ENCODE measurements at places on chromosomes 1 and 21.

DNA sequence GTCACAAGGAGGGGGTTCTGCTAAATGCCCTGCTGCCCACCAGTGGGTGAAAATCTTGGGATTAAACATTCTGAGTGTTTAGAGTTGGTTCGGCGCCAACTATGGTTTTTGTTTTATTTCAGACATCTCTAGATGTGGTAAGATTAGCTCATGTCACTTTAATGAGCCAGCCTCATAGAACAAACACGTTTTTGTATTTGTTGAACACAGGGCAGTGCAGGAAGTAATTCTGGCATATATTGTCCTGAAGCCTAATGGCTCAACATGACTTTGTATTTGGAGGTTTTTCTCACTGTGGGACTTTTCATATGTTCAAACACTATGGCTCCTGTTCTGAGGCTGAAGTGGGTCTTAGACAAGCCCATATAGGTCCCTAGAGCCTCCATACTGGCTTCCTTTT lies 107.8 kb downstream of the NGF start:
- DNase-seq, result no peak

DNA sequence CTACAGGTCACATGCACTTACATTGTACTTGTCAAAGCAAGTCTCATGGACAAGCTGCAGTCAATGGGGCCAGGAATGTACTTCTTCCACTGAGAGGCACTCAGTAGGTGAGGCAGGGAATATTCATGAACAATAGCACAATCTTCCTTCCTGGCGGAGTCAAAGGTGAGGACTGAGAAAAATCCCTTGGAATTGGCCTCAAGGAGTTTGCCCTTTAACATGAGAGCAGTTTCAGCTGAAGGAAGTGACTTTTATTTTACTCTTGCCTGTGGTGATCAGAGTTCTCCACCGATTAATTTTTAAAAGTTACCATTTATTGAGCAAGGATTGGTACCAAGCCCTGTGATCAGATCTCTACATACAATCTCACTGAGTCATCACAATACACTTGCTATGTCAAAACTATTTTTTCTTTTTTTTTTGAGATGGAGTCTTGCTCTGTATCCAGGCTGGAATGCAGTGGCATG lies 11.2 kb upstream of the AK2 start:
- DNase-seq, result no peak

DNA sequence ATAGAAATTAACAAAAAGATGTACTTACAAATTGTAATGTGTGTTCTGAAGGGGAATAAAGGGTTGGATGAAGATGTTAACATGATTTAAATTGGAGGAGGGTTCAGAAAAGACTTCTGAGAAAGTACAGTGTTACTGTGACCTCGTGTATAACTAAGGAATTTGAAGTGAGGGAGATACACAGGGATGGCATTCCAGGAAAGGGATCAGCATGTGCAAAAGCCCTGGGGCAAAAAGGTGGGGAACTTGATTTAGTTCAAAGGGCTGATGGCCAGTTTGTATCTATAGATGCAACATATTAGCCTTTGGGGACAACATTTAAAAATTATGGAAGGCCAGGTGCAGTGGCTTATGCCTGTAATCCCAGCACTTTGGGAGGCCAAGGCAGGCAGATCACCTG lies 33.3 kb upstream of the DEGS1 start:
- DNase-seq, result no peak

DNA sequence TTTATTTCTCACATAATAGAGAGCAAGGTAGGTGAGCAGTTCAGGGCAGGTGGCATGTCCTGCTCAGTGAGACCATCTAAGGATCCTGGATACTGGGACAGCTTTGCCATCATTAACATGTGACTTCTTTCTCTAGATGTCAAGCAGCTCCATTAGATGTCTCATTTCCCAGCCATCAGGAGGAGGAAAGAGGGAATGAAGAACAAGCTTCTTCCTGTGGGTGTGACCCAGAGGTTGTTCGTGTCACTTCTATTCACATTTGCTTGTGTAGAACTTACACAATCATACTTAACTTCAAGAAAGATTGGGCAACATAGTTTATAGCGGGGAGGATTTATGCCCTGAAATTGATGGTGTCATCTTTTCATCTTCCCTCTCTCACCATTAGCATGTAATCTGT lies 169.2 kb upstream of the B3GALT2 start:
- no peak for DNase-seq

- DNase-seq, result no peak
These were observed 61.3 kb downstream of the BCAR3 start for GRCh38 chr1:93620172-93620840.

DNA sequence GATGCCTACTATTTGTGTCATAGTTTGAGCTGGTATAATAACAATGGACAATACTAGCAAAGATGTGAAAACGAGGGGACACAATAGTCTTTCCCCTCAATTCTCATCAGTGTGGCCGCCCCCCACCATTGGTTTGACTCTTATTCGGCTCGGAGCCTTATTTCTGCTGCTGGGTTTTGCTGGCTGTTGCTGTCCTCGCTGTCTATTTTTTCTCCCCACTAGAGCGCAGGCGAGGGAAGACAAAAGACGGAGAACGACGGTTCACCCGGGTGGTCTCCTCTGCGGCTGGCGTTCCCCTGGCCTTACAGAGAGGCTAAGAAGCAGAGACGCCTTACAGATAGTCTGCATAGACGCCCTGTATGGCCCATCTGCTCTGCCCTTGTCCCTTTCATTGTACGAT lies 19.4 kb downstream of the CLIC6 start:
- DNase-seq, result no peak

- no peak for DNase-seq
These were observed 545.9 kb downstream of the SMYD3 start for GRCh38 chr1:245961137-245961540.

DNA sequence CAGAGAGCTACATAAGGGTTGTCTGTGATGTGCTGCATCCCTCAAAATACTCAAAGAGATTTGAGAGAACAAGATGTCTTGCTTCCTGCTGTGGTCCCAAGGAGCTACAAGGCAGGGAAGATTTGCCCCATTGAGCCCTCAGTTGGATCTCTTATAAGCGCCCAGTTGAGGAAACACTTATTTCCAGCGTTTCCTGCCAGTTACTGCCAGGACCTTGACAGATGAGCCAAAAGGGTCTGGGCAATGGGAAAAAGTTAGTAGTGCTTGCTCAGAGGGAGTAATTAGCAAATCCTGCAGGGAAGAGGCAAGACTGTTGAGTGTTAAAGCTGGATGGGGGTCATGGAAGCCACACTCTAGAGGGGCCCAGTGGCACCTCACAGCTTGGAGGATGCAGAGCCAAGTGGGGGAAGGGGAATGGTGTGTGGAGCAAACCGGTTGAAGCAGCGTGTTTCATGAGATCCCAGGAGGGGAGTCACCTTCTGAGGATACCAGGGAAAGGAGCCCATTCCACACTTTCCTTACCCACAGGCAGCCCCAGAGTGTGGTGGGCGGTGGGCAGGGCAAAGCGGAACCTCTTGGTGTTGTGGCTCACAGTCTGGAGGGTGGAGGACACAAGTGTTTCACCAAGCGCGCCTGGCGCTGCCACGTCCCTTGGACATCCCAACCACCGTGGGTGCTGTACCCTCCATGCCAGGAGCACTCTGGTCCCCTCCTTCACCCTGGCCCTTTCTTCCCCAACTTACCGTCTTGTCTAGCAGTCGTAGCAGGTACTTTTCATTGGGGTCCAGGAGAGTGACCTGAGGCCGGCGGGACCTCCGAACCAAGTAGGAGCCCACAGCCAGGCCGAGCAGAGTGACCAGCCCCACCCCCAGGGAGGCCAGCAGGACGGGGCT lies 805 bp downstream of the CYB5R1 start:
- no peak for DNase-seq

DNA sequence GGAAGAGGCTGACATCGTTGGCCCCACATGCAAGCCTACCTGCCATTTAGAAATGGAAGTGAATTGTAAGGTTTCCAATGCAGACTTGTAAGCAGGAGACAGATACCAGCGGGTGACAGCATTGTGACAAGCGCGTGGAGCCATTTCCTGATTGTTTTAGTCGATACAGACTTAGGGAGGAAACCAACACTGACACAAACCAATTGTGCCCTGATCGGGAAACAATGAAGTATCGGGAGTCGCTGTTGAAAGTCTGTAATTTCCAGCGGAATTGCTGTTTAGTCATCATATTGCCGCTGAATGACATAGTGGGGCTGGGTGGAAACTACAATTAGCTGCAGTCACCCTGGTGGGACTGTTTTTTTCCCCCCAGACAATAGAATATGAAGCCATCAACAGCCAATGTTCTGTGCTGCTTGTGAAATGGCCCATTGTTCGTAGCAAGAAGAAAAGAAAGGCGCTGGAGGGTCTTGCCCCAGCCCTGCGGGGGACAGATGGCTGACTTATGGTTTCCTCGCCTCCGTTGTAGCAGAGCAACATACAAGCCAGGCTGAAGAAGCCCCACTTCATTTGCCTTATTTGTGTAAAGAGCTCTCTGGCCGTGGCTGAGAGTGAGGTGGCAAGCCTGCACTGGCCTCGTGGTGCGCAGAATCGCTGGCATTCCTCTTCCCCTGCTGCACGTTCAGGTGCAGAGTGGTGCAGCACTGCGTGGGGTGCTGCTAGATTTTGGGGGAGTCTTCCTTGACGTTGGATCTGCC lies 462.7 kb downstream of the CAMTA1 start:
- no peak for DNase-seq

DNA sequence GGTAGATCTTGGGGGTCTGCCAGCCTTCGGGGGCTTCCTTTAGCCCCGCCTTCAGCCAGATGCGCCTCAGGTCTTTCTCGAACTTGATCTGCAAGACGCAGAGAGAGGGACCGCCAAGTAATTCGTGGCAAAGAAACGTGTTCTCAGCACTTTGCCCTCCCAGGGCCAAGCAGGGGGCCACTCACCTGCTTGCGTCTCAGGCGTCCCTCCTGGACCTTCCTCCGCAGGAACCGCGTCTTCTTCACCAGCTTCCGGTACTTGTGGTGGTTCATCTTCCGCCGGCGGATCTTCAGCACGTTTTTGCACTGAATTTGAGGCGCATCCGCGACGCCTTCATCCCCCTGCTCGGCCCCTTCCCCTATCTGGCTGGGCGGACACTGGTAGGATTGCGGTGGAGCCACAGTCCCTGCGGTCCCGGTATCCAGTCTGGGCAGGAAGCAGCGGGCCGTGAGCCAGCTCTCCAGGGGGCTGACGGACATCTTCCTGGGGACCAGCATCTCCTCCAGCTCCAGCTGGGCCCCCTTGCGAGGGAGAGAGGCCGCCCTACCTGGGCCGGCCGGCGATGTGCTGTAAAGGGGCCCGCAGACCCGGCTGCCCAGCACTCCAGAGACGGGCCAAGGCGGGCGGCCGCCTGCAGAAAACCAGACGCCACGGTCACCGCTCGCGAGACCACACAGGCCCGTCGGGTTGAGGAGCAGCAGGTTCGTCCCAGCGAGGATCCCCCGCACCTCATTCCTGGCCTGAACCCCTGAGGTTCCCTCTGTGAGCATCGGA lies 1.0 kb downstream of the AURKAIP1 start:
- DNase-seq, result no peak

- DNase-seq, result peak; percentile 52
These were observed 25.6 kb upstream of the IER5 start for GRCh38 chr1:181062836-181063428.

DNA sequence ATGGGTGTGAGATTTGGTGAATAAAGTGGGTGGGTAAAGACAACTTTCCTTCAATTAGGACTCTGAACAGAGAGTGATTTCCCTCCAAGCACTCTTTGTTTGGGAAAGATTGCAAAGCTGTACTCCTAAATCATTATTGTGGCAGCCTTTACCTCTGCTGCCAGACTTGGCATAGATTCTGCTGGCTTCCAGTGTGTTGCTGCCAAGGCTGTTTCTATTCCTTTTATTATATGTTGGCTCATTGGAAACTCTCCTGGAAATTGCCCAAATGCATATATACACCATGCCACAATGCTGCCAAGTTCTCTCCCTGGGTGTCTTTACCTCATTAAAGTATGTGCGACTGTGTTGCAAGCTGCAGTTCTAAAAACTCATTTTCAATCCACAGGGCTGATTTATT lies 668.0 kb downstream of the MRPL39 start:
- DNase-seq, result no peak

- DNase-seq, result no peak
These were observed 20.2 kb downstream of the SDC3 start for GRCh38 chr1:30888391-30888790.

DNA sequence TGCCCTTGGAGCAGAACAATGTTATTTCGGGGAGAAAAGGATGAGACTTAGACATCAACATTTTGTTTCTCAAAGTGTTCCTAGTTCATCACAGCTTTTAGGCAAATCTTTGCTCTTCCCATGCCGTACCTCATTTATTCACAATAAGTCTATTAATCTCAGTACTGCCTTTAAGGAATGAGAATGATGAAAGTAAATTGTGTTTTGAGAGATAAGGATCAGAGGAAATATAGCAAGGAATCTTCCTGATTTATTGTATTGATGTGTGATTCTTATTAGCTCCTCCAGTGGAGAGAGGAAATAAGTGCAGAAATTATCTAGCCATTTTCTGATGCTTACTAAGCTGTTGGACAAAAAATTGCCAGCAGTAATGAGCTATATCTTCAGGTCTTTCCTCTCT lies 2.0 kb downstream of the POLR3C start:
- DNase-seq, result no peak

- DNase-seq, result no peak
These were observed 785 bp downstream of the ZNF697 start for GRCh38 chr1:119647228-119647733.

Measured in CD4-positive, alpha-beta T cell treated with Interleukin-4 for 1 hour (primary cell).